Fibroblast of villous mesenchyme (primary cell): ENCODE measurements at places on chromosomes 7 and 10. TPM values are rescaled to one million over a fixed set of nuclear protein-coding genes. Genes with fewer than 3 reads are reported as not detected.

PBLD gene
- 7.1 and 9.1 TPM in 2 replicates for total RNA-seq

KCP gene
- total RNA-seq: under 0.01 TPM in 1 of 2 replicates, not detected in the other

FKBP9 gene
- 224 and 265 TPM in 2 replicates for total RNA-seq

PHKG1 gene
- 0.43 and 0.64 TPM in 2 replicates for total RNA-seq

PNLIPRP3 gene
- total RNA-seq: not detected in 2 replicates

SKIDA1 gene
- 0.32 and 0.43 TPM in 2 replicates for total RNA-seq

ZNF25 gene
- total RNA-seq: 11.3 and 12.5 TPM in 2 replicates

PDE1C gene
- 4.7 and 6.8 TPM in 2 replicates for total RNA-seq

DNA sequence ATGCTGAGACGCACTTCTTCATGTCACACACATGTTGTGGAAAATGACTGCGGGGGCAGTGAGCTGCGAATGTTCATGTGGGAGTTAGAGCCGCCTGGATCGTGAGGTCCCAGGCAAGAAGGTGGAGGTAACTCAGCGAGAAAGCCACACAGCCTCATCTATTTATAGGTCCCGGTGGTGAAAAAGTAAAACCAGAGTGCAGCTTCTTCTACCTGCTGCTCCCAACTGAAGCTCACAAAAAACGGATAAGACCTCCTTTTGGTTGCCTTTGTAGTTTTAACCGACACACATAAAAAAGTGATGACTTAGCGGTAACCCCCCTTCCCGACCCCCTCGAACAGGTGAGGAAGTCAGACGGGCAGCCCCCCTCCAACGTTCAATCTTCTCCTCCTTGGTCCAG lies 276.9 kb downstream of the GATA3 start:
- DNase-seq: no peak

DNA sequence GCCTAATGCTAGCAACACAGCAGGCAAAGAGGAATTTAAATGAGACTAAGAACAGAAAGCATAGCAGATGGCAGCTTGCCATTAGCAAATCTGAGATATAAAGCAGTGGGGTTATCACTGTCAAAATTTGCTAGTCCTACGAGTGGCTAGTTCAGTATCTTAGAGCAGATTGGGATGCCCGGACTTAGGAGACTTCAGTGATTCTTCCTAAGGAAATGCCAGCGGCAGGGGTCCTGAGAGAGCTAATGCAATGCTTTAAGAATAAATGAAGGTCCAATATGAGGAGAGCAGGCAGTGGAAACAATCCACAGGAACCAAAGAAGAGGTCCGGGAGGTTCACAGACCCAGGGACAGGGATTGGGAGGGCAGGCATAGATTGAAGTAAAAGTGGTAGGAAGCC lies 169.3 kb upstream of the NPSR1 start:
- no peak for DNase-seq

- peak; percentile 12 for DNase-seq
Measured at GRCh38 chr10:26773633-26774032, 76.1 kb downstream of the PDSS1 start.

GRCh38 chr10:101646364-101646763 lies 48.6 kb downstream of the FBXW4 start:
- DNase-seq: no peak

GRCh38 chr7:74015670-74016069 lies 12.3 kb upstream of the ELN start:
- DNase-seq: no peak

DNA sequence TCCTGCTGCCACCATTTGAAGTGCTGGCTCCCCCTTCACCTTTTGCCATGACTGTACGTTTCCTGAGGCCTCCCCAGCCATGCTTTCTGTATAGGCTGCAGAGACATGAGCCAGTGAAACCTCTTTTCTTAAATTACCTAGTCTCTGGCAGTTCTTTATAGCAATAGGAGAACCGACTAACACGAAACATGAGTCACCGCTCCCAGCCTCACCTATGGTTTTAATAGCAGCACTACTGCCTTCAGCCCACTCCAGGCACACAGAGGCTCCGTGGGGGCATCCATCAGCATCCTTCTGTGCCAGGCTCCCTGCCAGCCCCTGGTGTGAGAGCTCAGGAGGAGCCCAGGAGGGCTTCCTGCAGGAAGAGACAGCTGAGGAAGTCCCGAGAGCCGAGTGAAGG lies 5.5 kb upstream of the ZNF316 start:
- DNase-seq: no peak

- peak; percentile 69 for DNase-seq
Measured at GRCh38 chr7:108016841-108017775, 14.1 kb upstream of the LAMB1 start.

GRCh38 chr7:158824028-158824427 lies 5.3 kb downstream of the ESYT2 start:
- DNase-seq: no peak

DNA sequence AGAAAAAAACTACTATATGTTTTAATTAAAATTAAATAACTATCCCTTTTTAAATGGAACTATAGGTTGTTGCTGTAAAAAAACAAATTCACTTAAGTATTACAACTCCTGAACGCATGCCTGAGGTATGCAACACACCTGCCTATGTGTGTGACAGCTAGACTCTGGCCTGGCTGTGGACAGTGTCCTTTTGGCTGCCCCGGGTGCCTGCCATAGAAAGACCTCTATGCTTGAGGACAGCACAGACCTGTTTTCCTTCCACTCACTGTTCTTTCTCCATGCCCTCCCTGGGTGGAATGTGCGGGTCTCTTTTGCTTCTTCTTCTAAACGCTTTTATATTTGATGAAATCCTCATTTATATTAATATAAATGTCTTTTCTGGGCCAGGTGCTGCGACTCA lies 6.5 kb upstream of the PPIA start:
- no peak for DNase-seq

DNA sequence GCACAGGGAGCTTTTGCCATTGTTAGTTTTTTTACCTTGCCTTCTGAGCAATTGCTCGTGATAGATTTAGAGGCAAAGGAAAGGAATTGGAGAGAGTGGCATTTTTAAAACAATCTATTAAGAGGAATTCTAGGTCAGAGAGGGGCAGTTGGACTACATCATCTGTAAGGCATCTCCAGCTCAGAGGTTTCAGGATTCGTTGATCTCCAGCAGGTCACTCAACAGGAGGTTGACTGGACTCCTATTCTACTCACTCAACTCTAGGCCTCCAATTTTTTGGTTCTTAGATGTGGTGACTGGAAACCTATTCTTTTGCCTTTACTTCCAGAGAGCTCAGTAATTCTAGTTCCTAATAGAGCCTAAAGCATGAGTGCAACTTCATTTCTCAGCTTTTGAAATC lies 42.8 kb downstream of the TBXAS1 start:
- peak; percentile 39 for DNase-seq

DNA sequence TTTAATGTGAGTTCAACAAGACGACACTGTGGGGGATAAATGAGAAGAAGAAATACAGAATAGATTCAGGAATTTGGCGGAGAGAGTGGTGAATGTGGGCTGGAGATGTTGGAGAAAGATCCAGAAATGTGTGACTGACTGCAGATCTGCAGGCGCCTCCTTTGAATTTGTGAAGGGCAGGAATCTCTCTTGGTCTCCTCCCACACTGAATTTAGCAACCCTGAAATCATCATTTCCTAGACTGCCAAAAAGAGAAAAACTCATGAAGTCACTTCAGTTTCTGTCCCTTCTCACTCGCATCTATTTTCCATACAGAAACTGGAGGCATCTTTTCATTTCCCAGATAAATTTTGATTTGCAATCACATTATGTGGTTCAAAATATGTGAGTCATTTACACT lies 128.7 kb downstream of the GNAI1 start:
- peak; percentile 38 for DNase-seq

DNA sequence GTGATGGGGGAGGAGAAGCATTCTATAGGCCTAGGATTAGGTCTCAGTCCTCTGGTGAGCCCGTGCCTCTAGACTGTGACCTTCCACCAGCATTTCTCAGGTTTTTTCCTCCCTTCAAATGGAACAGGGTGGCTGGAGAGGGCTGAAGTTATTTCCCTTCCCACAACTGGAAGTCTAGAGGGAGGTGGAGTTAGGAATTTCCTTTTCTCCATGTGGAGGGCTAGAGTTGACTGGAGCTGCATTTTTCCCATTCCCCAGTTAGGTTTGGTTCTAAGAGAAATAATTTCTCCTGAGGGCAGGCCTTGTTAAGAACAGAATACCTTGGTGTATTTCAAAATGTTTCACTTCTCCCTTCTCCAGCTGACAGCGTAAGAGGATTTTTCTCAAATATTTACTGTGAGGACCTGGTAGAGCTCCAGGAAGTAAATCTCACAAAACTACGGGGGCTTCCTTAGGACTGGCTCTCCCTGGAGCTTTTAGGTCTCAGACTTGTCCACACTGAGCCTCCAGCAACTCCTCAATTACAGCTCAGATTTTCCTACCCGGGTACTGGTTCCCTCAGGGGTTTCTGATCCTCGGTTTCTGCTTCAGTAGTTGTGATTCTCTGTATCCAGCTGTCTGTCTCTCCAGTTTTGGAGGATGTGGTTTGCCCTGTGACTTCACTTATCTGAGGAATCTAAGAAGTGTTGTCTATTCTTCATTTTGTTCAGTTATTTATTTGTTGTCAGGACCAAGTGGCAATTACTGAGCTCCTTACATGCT lies 6.0 kb upstream of the REEP3 start:
- DNase-seq: peak; percentile 78

DNA sequence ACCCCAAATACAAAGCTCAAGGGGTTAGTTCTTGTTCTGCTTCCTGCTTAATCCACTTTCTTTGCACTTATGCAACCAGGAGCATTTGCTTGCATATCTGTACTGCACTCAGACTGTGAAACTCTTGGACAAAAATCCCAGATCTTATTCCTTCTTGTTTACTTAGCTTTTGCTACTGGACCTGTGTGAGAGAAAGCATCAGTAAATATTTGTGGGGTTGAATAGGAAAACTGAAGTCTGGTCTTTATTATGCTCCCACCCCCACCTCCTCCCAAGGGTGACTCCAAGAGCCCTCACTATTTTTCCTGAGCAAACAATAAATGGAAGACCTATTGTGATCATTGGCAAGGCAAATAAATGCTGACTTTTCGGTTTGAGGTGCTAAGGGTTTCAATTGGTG lies 57.1 kb upstream of the VSTM2A start:
- no peak for DNase-seq

- DNase-seq: no peak
Measured at GRCh38 chr7:43747328-43748105, 11.0 kb upstream of the BLVRA start.

- no peak for DNase-seq
Measured at GRCh38 chr10:104622598-104623209, 18.4 kb upstream of the SORCS3 start.

DNA sequence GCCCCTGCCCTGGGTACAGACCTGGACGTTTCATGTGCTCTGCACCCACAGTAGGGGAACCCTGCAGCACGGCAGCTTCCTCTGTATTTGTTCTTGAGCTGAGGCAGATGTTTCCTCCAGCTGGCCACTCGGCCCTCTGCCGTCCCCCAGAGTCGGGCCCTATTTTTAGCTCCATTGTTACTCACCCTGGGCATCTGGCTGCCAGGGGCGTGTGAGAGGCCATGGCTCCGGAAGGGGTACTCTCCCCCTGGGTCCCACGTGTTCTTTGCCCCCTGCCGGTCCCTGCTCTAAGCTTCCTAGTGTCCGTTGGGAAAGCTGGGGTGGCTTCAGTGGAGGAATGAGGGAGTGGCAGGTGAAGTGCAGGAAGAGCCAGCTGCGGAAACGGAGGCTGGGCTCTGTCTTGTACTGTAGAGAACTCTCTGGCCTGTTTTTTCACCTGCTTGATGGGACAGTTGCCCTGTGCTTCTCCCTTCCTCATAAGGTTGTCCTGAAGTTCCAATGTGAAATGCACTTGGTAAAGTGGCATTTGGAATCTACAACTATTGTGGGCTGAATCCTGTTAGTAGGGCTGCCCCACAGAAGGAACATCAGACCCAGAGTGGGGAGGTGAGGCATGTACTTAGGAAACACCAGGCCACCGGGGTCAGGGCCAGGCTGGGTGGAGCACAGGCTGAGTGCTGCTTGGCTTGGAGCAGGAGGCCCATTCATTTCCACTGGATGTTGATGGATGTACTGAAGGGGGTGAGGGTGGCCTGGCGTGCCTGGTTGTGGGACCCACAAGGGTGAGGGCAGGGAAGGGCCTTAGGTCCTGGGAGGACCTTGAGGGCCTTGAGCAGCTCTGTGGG lies 30.6 kb downstream of the PALD1 start:
- DNase-seq: peak; percentile 15

- DNase-seq: peak; percentile 88
Measured at GRCh38 chr7:40219917-40220316, 85.1 kb downstream of the SUGCT start.

DNA sequence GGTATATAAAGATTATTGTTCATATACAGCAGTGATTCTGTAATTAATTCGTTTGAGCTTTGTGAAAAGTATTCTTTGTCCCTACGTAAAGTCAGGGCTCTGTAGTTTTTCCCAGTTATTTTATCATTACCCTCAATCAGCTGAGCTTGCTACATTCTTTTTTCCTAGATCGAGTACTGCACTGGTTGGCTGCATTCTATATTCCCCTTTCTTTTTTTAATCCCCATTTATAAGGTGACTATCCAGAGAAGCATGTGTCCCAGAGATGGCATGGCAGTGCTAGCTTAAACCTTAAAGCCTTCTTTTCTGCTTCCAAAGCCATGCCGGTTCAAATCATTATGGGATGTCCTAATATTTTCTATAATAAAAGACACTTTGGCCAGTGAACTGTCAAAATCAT lies 230.1 kb upstream of the CELF2 start:
- no peak for DNase-seq

DNA sequence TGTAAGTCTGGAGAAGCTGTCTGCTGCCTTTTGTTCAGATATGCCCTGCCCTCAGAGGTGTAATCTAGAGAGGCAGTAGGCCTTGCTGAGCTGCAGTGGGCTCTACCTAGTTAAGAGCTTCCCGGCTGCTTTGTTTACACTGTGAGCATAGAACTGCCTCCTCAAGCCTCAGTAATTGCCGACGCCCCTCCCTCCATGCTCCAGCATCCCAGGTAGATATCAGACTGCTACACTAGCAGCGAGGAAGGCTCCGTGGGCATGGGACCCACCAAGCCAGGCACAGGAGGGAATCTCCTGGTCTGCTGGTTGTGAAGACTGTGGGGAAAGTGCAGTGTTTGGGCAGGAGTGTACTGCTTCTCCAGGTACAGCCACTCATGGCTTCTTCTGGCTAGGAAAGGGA lies 26.4 kb upstream of the CXCL12 start:
- no peak for DNase-seq

DNA sequence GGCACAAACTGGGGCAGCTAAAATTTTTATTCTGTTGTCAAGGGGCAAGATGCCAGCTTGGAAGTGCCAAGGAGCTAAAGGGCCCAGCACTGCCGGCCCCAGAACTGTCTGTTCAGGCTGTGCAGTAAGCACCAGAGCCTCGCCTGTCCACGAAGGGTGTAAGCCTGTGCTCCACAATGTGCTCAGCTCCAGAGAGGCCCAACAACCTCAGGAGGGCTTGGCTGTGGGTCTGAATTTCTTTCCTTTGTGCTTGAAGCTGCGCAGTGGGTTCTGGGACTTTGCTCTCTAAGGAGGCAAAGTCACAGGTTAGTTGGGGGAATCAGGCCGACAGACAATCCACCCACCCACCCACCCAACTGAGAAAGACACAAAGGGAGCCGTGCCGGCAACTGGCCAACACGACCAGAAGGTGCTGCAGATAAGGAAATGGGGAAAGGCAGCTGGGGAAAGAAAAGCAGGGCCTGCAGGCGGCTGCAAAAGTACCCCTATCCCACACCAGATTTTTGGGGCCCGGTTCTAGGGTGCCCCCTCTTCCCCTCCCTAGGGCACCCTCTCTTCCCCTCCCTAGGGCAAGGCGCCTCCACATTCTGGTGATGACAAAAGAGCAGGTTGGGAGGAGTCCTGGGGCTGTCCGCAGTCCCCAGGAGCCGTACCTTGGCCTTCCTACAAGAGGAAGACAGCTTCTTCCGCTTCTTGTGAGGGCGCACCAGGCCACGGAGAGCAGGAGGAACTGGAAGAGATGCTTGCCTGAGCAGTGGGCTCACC lies 7.7 kb downstream of the DDX56 start:
- DNase-seq: no peak
